ENCODE measurements at places on chromosomes 11 and 22.

GRCh38 chr11:76263657-76264056, 57.4 kb upstream of the WNT11 start:
- DNase-seq = no peak

- DNase-seq = peak; percentile 98
Measured at GRCh38 chr11:1694064-1694845, 2.7 kb upstream of the KRTAP5-6 start.

DNA sequence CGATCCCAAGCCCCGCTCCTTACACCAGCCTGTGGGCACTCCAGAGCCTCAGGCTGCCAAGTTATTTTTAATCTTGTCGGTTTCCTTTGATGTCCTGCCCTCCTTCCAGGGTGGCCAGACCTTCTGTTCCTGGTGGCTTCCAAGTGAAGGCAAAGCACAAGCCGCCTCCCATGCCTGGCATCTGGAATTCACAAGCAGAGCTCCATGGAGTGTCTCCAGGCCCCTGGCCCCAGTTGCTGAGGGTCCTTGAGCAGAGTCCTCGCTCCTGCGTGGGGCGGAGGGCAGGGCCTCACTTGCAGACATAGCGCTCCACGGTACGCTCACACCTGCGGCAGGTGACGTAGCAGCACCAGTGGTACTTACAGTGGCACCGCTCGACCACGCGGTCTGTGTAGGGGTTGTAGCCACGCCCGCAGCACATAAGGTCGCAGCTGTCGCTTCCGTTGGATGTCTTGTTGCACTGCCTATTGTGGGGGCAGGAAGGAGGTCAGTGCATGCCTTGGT, 19.5 kb downstream of the WNT11 start:
- no peak for DNase-seq

GRCh38 chr11:35077709-35078469, 61.1 kb upstream of the CD44 start:
- no peak for DNase-seq

DNA sequence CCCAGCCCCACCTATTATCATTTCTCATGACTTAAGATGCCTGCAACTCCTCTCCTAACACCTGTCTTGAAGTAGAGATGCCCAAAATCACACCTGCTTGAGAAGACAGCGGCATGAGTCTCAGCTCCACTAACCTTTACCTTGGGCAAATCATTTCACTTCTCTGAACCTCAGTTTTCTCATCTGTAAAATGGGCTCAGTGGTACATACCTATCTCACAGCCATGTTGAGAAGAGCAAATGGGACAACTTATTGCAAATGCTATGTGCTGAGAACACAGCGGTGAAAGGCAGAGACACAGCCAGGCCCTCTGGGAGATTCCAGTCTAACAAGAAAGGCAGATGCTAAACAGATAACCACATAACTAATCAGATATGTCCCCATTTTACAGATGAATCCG, 7.8 kb downstream of the TST start:
- no peak for DNase-seq

- no peak for DNase-seq
Measured at GRCh38 chr22:27625769-27626674, 175.5 kb downstream of the MN1 start.

- DNase-seq = no peak
Measured at GRCh38 chr11:8598506-8598905, 4.5 kb upstream of the STK33 start.

DNA sequence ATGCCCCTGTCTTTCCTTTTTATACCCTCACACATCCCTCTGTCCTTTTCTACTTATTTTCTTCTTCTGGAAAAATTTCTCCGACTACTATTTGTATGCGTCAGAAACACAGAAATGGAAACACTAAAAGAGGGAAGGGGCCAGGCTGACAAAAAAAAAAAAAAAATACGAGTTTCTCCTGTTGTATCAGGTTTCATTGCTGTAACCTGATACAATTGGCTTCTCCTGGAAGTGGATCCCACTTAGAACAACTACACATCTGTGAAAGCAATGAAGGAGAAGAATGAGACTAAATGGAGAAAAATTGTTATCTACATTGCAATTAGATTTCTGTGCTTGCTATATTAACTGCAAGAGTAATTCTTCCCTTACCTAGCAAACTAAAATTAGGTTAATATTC, 393.9 kb downstream of the GUCY1A2 start:
- DNase-seq = no peak

DNA sequence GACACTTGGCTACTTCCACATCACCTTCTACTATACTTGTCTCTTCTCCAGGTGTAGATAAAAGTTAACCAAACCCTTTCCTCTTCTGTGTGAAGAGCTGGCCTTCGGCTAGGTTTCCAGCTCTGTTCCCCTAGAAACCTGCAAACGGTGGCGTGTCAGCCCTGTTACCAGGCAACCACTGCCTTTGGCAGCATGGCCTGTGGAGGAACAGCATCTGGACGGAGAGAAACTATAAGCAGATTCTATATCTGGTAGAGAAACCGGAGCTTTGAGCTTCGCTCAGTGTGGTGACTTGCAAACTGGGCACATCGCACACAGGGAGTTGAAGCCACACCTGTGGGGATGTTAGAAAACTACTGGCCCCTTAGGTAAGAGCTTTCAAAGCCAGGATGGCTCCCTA, 35.9 kb downstream of the ARAP1 start:
- no peak for DNase-seq

Data from GM12891 (cell line).